ENCODE measurements at places on chromosomes 6 and 20.
A peak's percentile ranks its signal among the peaks of the same experiment; 100 is the strongest.

GRCh38 chr6:63352069-63352543 is 32.3 kb upstream of the LGSN start:
- DNase-seq: no peak

- DNase-seq: no peak
Observed at GRCh38 chr6:163306000-163306399, 108.5 kb upstream of the QKI start.

- DNase-seq: no peak
Observed at GRCh38 chr20:51076786-51077685, 54.1 kb upstream of the KCNG1 start.

DNA sequence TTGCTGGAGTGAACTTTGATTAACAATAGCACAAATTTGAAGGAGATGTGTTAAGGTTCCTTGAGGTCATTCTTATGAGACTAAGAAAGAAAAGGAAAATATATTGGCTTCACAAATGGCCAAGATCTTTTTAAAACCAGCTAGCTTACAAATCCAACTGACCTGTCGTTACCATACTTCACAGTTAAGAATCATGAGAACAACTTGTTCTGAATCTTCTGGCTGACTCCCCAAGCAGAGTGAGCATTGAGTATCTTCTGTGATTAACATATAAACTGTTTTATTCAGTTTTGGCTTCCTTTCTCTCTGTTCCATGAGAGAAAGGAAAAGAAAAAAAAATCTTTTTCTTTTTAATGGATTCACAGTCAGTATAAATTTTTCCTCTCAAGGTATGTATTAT is 277.1 kb downstream of the KHDC1L start:
- DNase-seq: no peak

- DNase-seq: no peak
Observed at GRCh38 chr6:36328600-36328999, 8.1 kb downstream of the BNIP5 start.

GRCh38 chr6:132354517-132355167 is 46.6 kb downstream of the MOXD1 start:
- peak; percentile 5 for DNase-seq

- no peak for DNase-seq
Observed at GRCh38 chr6:41976794-41977484, 35.3 kb upstream of the CCND3 start.

- DNase-seq: no peak
Observed at GRCh38 chr6:137471986-137472385, 22.2 kb downstream of the OLIG3 start.

GRCh38 chr6:142781129-142781528 is 163.8 kb downstream of the HIVEP2 start:
- DNase-seq: no peak

DNA sequence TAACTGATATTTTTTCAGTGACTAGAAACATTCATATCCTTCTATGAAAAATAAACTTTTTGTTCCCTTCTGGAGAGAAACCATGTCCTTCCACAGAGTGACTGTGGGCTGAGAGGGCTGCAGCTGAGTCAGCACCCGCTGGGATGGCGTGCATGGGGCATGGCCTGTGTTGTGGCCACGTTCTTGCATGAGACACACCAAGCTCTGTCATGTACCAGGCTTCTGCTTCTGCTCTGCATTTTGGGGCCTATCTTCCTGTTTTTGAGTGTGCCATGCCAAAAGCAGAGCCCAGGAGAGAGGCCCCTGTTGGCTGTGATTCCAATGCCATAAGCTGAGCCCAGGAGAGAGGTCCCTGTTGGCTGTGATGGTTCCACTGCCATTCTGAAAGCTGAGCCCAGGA is 10.8 kb downstream of the APMAP start:
- DNase-seq: no peak

- DNase-seq: no peak
Observed at GRCh38 chr6:129481706-129482105, 228.3 kb downstream of the ARHGAP18 start.

DNA sequence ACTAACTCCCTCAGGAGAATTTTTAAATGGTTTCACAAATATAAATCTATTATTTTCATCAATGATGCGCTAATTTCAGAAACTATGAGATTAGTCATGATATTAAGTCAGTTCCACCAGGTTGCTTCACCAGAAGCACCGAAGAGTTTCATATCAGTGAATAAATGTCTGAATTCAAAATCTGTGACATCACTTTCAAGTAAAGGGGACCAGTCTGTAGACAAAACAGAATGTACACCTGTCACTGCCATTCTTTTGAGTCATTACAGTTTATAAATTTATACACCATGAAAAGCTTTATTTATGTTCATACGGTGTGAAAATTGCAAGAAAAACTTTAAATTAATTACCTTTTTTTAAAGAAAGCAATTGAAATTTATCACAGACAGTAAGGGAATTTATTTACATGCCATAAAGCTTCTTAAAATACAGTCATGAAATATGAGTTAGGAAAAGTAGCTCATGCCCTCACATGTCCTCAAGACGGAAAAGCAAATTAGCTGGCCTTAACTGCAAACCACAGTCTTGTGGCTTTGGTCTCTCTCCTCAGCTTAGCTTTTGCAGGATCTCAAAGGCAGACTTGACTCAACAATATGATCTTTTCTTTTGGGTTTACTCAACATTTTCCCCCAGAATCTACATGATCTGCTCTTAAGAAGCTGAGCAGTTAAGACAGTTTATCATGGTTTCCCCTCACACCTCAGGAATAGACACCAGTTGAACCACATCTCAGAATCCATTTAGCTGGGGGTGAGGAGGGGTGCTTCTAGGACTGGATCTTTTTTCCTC is 177.7 kb upstream of the MCHR2 start:
- DNase-seq: no peak

DNA sequence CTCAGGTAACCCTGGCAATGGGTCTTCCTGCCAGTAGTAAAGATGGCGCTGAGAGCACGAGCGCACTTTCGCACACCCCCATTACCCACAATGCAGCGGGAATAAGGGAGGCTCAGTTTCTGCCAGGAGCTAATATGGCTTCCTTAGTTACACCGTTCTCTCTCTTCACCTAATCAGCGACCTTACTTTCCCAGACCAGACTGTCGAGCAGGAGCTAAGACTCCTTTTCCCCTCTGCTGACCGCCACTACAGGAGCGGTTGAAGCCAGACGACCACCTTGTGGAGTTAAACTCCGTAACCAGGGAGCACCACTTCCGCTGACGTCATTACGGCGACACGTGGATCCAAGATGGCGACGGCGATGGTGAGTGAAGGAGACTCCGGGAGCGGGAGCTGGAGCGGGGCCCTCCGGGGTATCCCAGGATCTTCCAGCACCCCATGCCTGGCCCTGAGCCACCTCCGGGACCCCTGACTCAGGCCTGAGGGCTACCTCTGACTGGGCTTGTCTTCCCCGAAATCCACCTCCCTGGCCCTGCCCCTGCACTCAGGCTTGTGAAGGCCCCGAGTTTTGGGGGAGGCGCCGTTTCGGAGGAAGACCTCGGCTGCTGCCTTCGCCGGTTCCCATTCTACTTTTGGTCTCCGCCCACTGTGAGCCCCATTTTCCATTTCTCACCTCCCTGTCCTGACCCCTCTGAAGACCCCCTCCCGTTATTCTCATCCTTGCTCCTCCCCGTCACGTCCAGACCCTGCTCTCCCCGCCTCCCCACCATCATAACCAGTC is at the start of gene TM9SF4:
TM9SF4 (plus strand) TSS at position 323 of the 781 bp plus-strand sequence; CDS start at position 350, 27 bp downstream.
- DNase-seq: peak; percentile 82

GRCh38 chr6:34476921-34477320 is 11.0 kb downstream of the PACSIN1 start:
- DNase-seq: no peak
